CD4-positive, alpha-beta T cell treated with Interleukin-21 for 1 hour (primary cell): ENCODE measurements at places on chromosomes 5 and 9.

- DNase-seq: no peak
Measured at GRCh38 chr5:71522151-71522550, 65.0 kb upstream of the MCCC2 start.

DNA sequence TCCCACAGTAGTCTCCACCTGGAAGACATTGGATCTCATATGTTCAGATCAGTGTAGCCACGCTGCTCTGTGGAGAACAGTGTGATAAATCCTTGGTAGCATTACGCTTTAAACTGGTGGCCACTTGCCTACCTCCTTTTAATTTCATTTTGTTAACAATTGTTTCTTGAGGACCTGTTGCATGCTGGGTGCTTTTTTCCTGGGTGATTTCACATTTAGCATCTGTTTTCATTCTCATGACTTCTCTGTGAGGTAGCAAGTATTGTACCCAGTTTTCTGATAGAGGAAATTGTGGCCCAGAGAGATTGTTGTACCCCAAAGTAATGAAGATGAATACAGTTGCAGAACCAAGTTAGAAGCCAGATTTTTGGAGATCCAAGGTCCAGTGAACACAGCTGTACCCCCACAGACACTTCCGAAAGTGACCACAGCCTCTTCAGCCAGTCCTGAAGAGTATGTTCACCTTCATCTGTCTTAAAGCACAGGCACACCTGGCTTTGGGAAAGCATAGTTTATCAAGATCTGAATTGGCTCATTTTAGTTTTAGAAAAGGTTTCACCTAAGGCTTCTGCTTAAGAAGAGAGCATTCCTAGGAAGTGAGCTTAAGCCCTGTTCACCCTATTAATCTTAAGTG lies 75.2 kb downstream of the F2RL2 start:
- DNase-seq: no peak

- DNase-seq: no peak
Measured at GRCh38 chr5:114317751-114318150, 44.1 kb upstream of the KCNN2 start.

- peak; percentile 43 for DNase-seq
Measured at GRCh38 chr9:21154018-21154608, 12.3 kb downstream of the IFNA21 start.

DNA sequence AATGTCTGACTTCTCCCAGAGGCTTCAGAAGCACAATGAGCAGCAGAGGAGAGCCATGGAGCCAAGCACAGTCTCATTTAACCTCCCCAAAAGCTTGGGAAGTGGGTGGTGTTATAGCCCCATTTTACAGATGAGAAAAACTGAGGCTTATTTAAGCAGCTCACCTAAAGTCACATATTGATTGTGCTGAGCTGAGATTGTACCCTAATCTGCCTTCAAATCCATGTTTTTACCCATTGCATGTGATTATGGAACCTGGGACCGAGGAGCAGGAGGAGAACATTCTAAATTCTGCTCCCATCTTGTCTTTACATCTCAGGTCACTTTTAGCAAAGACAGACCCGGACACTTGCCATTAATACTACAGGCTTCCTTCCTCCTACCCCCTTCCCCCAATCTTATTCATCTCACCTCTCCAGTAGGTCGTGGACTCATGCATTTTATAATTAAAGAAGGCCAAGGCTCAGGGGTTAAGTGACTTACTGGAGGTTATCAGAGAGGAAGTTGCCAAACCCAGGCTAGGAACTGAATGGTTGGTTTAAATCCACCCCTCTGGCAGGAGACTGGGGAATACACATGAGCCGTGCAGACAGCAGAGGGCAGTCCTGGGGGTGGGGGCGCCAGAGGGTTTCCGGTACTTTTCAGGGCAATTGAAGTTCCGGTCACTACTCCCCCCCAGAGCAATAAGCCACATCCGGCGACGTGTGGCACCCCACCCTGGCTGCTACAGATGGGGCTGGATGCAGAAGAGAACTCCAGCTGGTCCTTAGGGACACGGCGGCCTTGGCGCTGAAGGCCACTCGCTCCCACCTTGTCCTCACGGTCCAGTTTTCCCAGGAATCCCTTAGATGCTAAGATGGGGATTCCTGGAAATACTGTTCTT lies 51.0 kb upstream of the IL17B start:
- DNase-seq: no peak
